ENCODE measurements at places on chromosomes 12 and 14.

DNA sequence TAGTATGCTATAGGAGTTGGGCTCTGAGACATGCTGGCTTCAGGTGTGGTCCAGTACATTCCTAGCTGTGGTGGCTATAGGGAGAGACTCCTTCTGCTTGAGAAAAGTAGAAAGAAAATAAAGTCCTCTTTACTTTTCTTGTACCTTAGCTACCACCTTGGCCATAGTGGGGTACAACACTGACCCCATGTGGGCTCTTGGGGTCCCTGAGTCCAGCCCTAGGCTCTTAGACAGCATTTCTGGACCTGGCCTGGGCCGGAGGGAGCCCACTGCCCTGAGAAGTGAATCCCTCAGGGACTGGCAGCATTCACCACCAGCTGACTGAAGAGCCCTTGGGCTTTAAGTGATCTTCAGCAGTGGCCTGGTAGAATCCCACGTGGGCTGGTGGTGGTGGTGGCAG lies 143.1 kb downstream of the SYT10 start:
- DNase-seq = no peak

DNA sequence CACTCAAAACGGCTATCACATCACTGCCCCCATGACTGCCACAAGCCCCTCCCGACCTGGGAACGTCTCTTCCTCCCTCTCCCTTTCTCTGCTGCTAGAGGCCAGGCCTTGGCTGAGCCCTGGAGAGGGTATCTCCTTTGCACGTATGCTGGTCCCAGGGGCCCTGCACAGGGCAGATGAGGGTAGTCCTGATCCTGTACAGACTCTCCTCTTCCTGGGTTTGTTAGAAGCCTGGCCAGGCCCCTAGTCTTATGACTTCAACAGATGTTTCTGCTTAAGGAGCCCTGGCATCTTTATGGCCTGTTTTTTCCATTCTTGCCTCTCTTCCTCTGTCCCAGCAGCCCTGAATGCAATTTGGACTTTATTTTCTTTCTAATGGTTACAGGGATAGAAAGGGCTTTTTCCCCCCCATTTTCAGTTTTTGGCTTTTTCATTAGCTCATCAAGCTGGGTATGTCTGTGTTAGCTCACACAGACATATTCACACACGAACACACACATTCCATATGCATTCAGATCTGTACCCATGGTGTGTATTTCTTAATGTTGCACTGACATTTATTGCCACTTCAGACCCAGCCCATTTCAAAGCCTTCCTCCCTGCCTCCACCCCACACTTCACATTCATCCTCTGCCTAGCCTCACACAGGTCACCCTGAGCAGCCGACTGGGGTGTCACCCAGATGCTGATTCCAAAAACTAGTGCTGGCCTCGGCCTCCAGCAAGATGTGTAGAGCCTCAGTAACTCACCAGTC lies 203.2 kb downstream of the ZFP36L1 start:
- no peak for DNase-seq

- no peak for DNase-seq
Observed at GRCh38 chr14:21467616-21468015, 9.1 kb downstream of the RAB2B start.

DNA sequence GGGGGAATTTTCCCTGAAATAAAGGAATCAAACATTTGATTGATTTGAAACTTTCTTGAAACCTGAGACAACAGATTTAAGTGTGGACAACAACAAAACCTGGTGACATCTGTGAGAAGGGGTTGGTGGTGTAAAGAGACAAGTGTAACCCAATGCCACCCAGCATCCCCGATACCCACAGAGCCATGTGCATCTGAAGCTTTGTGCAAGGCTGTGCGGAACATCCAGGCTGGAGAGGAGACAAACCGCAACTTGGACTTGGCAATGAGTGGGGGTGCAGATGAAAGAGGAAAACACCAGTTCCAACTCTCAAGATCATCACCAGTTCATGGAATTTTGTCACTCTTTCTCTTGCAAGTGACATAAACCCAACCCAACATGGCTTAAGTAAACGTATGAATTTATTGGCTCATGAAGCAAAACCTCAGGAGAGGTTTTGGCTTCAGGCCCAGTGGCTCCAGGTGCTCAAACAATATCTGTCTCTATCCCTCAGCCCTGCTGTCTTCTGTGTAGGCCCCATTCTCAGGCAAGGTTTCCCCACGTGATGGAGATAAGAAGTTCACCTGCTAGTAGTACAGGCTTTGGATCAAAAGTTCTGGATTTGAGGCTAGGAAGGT lies 55.2 kb upstream of the NTF3 start:
- DNase-seq = peak; percentile 96

DNA sequence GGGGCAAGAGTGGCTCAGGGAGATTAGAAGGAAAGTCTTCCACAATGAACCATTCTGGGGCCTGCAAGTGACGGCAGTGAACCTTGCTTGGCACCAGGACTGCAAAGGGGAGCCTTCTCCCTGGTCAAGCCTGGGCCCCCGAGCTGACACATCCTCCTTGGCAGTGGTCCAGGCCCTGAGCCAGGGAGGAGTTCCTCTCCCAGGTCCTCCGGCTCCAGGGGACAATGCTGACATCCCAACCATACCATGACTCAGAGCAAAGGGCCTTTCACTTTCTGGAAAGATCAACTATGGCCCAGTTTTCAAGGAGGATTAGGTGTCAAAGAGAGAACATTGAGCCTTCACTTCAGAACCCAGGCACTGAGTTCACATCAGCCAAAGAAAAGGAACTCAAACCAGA lies 756.5 kb upstream of the TBX3 start:
- no peak for DNase-seq

GRCh38 chr14:23356662-23357061 lies 4.0 kb upstream of the SLC22A17 start:
- no peak for DNase-seq

DNA sequence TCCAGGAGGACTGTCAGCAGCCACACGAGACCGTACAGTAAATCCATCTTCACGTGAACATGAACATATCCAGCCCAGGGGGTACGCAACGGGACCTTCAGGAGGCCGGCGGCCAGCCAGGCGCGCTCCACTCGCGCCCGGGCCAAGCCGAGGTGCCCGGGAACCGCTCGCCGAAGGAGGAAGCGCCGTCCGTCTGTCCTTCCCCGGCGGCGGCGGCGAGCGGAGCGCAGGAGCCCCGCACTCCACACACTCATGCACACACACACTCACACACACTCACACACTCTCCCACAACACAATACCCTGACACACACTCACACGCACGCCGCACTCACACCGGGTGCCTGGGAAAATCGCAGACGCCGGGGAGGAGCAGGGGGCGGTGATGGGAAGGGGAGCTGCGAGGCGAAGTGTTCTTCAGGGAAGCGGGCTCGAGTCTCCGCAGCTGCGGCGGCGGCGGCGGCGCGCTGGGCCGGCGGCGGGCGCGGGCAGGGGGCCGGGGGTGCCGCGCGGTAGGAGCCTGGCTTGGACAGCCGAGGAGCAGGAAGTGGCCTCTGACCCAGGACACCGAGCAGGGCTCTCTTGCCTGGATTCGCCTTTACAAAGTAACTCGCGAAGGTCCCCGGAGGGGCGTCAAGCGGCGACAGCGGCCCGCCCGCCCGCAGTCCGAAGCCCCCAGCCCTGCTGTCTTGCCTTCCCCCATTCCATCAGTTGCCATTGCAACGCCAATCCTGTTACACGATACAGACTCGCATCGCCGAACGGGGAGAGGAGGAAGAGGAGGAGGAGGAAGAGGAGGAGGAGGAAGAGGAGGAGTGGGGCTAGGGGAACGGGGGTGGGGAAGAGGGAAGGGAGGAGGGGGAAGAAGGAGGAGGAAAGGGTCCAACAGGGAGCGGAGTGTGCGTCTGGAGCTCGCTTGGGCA lies 601 bp downstream of the MDGA2 start:
- DNase-seq = peak; percentile 18

- no peak for DNase-seq
Observed at GRCh38 chr12:115140981-115141655, 457.1 kb upstream of the TBX3 start.

- no peak for DNase-seq
Observed at GRCh38 chr14:31243860-31244259, 36.3 kb upstream of the HECTD1 start.

GRCh38 chr14:69726761-69727511 lies 40.0 kb upstream of the SRSF5 start:
- DNase-seq = peak; percentile 66

DNA sequence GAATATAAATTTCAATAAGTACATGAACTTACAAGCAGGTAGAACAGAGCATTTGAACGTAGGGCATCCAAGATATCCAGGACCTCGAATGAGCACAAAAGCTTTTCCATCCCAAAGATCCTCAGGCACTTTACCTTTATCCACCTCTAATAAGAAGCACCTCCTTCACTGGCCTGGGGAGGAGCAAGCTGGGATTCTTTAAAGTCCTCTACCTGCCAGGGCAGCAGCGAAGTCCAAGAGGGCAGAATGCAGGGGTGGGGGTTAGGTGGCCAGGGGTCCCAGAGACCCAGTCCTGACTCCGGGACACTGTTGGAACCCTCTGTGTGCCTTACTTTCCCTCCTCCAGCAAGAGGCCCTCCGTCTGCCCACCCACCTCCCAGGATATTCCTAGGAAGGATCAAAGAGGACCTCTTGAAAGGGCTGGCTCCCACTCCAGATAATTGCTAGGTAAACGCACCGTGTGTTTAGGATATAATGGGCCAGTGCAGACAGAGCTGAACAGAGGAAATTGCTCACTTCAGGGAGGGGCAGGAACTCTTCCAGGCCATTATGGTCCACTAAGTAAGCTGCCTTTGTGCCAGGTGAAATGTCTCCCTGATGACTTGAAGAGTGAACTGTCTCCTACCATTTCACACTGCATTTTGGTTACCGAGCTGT lies 68.1 kb downstream of the TTC9 start:
- DNase-seq = peak; percentile 90

DNA sequence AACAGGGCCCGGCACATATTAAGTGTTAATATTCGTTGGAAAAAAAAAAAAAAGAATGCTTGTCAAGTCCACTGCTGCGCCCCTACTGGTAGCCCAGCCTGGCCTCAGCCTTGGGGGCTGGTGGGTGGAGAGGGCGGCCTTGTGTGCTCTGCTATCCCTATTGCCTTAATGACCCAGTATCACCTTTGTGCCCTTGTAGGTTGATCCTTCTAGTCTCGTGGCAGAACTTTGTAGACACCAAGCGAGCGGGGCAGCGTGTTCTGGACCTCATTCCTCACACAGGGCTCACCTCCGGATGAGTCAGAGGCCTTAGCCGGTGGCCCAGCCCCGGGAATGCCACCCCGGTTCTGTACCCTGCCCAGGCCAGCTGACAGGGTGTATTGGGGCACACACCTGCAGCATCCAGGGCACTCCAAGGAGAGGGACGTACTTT lies 1.8 kb upstream of the RCOR1 start:
- DNase-seq = no peak

DNA sequence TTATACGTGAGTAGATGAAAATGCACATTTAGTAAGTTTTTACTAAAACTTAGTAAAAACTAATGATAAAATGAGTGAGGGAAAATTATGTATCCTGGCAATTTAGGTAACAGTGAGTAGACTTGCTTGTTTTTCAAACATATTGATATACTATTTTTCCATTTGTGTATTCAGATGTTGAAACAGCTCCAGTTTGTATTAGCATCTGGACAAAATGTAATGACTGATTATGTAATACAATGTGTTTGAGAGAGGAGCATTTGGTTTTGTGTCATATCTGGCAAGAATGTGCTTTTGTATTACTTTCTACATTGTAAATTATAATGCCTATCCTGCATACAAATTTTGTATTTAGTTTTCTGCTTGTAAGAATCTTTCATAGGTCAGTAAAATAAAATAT lies 5.6 kb downstream of the CNOT2 start:
- DNase-seq = no peak

GRCh38 chr12:62757048-62757447 lies 177.9 kb downstream of the PPM1H start:
- DNase-seq = no peak

- no peak for DNase-seq
Observed at GRCh38 chr14:94476023-94476422, at the start of gene SERPINA9. Gene SERPINA9 (minus strand): TSS chr14:94476197. CDS start chr14:94469840, 6,357 bp downstream.

DNA sequence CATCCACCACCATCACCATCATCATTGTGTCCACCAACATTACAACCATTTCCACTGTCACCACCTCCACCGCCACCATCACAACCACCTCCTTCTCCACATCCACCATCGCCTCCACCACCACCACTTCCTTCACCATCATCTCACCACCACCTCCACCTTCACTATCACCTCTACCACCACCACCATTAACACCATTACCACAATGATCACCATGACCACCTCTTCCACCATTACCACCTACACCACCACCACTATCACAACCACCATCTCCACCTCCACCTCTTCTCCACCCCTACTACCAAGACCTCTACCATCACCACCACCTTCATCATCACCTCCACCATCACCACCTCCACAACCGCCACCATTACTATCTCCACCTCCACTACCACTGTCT lies 16.4 kb downstream of the ISCU start:
- DNase-seq = no peak

GRCh38 chr14:92531106-92531873 lies 17.7 kb downstream of the RIN3 start:
- DNase-seq = no peak

- no peak for DNase-seq
Observed at GRCh38 chr12:50196537-50196936, 29.4 kb upstream of the CERS5 start.

DNA sequence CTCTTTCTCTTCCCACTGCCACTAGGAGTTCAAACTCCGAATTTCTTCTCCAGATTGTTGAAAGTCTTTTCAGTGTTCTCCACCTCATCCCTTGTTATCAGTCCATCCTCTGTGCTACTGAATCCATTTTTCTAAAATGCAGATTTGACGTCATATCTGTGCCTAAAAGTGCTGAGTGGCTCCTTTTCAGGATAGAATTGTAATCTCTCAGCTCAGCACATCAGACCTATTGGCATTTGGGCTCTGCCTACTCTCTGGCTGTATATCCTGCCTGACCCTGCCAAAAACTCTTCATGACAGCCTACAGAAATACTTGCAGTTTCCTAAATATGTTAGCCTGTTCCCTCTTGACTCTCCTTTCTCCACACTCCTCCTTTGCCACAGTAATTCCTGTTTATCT lies 1.1 kb upstream of the RABGGTA start:
- no peak for DNase-seq

GRCh38 chr14:97644365-97644764 lies 847.2 kb downstream of the VRK1 start:
- DNase-seq = no peak

DNA sequence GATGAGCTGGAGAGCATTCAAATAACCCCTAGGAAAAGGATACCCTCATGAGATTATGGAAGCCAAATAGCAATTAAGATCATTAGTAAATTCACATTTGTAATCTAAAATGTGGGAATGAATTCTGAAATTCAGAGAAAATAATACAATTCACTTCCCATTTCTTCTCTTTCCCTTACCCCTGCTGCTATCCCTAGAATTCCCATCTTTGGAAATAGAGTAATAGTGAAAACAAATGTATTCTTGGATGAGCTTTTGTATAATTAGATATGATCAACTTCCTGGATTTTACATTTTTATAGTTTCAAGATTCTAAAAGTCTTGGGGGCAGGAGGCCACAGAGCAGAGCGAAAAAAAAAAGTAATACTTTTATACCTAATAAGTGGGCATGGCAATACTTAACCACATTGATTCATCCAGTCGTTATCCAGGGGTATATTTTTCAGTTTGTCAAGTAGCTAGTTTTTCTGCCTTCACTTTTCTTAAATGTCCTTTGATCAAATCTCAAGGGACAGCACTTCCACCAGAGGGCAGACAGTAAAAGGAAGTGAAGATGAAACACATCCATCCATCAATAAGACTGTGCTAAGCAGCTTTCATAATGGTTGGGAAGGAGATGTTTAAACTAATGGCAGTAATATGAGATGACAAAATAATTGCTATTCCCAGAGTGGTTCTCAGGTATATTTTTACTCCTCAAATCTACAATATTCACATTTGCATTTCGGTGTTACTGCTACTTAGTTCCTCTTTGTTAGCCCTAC lies 401.3 kb downstream of the DIO2 start:
- peak; percentile 14 for DNase-seq

GRCh38 chr12:123037791-123038190 lies 57.3 kb downstream of the ARL6IP4 start:
- DNase-seq = no peak
